ENCODE measurements at places on chromosomes 13 and 19.

DNA sequence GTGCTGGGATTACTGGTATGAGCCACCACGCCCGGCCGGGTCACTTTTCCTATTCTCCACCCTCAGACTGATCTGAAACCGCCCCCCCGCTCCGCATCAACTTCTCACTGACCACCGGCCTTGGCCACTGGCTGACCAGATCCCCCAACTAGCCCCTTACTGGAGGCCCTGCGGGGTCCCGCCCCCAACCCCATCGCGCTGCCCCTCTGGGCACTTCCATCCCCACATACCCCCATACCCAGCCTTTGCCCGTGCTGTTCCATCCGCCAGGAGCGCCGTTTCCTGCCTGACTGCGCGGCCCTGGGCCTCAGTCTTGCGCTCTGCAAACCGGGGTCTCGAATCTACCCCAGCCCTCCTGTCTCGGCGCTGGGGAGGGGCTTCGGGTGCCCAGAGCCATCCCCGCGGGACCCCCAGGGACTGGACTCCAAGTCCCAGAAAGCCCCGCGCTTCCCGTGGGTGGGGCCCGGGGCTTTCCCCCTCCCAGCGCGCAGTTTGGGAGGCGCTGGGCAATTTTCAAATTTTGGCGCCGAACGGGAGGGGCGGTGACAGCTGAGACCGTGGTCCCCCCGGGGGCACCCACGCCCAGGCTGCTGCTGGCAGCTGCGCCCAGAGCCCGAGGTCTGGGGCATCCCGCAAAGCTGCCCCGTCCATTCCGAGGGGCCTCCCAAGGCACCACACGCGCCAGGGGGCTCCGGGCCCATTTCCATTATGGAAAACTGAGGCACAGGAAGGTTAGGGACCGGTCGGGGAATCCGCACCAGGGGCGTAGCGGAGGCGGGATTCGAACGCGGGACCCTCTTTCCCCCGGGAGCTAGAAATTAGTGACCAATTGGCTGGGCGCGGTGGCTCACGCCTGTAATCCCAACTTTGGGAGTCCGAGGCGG lies 5.2 kb upstream of the LMNB2 start:
- peak; percentile 36 for DNase-seq

DNA sequence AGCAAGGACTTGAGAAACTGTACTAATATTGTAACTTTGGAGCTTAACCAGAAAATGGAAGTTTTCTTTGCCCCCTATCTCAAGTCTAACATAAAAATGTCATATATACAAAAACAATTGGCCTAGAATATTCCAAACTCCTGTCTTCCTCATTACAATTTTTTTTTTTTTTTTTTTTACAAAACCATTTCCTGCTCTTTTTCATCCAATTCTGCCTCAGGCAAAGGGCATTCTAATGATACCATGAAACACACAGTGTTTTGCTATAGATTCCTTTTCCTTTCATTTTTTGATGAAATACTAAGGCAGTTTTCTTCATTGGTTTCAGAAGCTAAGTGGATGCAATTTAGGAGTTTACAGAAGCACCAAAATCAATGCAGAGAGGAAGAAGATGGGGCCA lies 119.7 kb downstream of the LHFPL6 start:
- DNase-seq: peak; percentile 35

DNA sequence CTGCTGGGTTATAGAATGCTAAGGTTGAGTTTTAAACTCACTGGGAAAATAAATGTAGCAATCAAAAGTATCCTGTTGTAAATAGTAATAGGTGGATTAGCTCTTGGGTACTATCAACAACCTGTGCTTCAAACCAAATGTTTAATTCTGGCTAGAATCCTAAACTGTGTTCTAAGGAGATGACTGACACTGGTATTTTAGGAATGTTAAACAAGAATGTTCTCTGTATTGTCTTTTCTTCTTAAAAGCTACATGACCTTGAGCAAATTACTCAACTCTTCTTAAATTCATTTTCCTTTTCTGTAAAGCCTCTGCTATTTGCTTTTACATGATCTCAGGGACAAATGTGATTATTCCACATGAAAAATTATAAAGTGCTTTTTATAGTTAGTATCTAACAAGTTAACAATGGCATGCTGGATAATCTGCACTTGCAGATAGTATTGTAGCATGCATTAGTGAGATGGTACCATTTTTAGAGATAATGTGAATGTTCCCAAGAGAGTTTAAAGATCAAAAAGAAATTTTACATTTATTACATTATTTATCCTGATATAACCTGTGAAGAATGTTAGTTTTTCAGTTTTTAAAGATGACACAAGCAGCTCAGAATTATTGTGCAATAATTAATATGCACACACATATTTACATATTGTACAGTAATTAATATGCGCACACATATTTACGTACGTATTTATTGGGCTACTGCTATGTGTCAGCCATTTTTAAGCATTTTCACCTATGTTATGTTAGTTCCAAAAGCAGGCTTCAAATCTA lies 13.6 kb upstream of the EPSTI1 start:
- DNase-seq: peak; percentile 28

DNA sequence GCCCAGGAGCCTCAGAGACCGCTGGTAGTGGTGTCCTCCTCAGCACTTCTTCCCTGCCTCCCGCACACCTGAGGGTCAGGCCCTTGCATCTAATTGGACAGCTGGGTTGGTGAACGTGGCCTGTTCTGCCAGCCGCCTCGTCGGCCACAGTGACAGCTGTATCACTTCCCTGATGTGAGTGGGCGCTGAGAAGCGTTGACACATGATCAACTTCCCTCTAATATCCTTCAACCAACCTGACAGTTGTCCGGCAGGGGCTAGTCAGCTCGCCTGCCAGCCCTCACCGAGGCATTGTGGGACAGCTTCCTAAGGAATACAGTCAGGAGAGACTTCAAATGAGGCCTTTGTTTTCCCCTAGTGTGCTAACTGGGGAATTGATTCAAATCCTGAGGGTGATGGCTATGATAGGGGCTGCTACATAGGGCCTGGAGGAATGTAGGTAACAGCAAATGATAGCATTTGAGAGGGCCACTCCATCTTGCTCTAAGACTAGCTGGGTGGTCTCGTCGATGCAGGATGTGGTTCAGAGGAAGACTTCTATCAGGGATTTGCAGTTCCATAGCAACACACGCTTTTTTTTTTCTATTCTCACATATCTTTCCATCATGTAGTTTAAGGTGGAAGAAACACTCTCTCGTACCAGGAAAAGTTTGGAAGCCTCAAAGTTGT lies 230.8 kb downstream of the TSHZ3 start:
- no peak for DNase-seq

DNA sequence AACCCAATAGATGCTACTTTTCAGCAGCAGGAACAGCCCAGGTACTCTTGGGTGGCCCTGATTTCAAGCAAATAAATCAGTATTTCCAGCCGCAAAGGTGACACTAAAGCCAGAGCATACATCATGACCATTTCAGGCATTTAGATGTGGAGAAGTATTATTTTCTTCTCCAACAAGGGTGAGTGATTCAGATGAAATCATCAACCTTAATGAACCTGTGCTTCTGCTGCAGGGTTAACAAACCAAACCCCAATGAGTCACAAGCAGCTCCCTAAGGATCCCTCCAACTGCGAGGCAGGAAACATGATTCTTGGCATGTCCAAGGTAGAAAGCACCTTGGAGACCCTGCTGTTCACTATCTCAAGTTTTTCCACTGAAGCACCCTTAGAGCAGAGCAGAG lies 32.7 kb downstream of the MBNL2 start:
- DNase-seq: peak; percentile 43

- DNase-seq: no peak
Measured at GRCh38 chr19:3382460-3383100, 16.2 kb downstream of the NFIC start.

DNA sequence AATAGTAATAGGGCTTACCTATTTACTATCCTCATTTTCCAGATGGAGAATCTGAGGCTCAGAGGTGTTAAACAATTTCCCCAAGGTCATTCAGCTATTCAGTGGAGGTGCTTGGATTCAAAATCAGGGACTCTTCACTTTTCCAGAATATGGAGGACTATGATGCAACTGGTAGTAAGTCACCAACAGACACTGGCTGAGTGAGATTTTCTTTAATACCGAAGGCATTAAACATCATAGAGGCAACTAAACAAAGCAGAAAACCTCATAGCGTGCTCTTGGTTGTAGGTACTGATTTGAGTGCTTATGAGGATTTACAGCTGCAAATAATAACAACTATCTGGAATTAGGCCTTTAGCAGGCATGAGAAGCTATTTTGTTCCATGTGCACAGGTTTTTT lies 134.4 kb downstream of the DLEU7 start:
- peak; percentile 21 for DNase-seq

- DNase-seq: peak; percentile 23
Measured at GRCh38 chr19:15532779-15533521, 24.6 kb downstream of the CYP4F22 start.

DNA sequence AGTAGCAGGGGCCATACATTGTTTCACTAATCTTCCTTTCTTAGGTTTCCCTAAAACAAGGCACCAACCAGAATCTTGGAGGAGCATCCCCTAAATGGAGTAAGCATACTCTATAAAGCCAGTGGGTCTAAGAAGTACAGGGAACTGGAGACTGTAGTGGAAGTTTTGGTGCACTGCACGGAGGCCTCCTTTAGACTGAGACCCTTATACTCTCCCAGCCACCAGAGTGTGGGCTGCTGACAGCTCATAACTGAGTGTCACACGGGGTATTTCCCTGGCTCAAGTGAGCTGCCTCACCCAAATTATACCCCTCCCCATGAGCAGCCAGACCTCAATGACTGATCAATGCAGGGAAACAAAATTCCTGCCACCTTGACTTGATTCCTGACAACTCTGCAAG lies 349.5 kb downstream of the NDFIP2 start:
- no peak for DNase-seq

DNA sequence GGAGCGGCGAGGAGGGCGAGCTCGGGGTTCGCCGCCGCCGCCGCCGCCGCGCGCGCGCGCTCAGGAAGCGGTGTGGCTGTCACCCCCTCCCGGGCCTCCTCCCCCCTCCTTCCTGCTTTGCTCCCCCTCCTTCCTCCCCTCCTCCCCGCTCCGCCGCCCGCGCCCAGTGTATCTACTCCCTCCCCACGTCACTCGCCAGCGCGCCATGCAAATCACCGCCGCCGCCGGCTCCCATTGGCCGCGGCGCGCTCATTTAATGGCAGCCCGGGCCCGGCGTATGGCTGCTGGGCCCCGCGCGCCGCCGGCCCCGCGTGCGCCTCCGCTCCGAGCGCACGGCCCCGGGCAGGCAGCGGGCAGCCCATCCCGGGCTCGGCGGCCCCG lies 335 bp upstream of the SOX1 start:
- DNase-seq: peak; percentile 3

GRCh38 chr13:111402441-111402840 lies 82.0 kb downstream of the TEX29 start:
- DNase-seq: no peak

GRCh38 chr13:48142436-48142835 lies 47.5 kb upstream of the MED4 start:
- DNase-seq: no peak
